ENCODE measurements at places on chromosomes 1 and 21.

- no peak for DNase-seq
Measured at GRCh38 chr1:190373705-190374336, 103.8 kb downstream of the BRINP3 start.

GRCh38 chr1:53643041-53643880, 95.7 kb downstream of the GLIS1 start:
- peak; percentile 15 for DNase-seq

DNA sequence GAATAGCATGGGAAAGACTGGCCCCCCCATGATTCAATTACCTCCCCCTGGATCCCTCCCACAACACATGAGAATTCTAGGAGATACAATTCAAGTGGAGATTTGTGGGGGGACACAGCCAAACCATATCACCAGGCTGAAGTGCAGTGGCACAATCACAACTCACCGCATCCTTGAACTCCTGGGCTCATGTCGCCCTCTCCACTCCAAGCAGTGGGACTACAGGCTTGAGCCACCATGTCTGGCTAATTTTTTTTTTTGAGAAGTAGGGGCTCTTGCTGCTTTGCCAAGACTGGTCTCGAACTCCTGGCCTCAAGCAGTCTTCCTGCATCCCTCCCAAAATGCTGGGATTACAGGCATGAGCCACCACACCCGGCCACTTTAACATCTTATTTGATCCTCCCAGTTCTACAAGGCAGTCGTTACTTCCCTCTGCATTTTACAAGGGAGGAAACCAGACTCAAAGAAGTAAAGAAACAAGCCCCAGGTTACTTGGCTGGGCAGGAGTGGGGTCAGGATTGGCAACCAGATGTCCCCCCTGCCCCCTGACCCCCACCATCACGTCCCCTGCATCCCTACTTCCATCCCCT, 26.9 kb upstream of the ACTL8 start:
- no peak for DNase-seq

DNA sequence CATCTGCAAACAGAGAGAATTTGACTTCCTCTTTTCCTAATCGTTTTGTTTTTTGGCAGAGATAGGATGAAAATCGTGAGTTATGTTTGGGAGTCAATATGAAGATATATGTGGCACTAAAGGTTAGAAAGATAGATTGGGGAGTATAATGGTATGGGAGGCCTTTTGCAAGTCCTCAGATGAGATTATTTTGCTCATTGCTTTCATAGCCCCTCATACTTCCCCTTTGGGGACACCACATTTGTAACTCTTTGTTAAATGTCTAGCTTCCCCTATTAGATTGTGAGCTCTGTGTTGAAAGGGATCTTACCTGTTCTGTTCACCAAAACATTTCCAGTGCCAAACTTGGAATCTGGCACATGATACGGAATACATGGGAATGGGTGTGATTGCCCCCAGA, 30.2 kb downstream of the RAVER2 start:
- DNase-seq = no peak

GRCh38 chr1:40806731-40807695, 23.4 kb downstream of the KCNQ4 start:
- peak; percentile 78 for DNase-seq

GRCh38 chr1:55150880-55151588, 64.1 kb downstream of the USP24 start:
- no peak for DNase-seq

GRCh38 chr1:118481126-118481525, 296.1 kb upstream of the SPAG17 start:
- no peak for DNase-seq

DNA sequence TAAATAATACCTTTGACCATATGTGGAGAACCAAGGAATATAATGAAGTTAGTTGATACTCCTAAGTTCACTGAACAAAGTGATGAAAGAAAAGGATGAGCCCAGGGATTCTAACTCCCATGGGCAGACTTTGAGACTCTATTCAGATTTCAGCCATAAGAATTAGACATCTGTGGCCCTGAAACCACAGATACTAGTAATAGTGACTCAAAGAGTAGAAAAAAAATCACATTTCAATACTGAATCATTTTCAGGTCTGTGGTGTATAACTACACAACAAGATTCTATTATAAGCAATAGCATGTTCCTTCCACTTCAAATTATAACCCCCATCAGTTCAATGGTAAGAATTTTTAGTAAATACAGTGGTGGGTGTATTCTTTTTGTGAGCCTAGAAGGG, 16.4 kb upstream of the F13B start:
- no peak for DNase-seq
